Stimulated activated CD8-positive, alpha-beta memory T cell treated with anti-CD3 and anti-CD28 coated beads, Interleukin-2, amount 100 ng/mL, for 1 hour (primary cell): ENCODE measurements at places on chromosomes 6 and 20.

- no peak for DNase-seq
These were observed 15.4 kb downstream of the PNPLA1 start for GRCh38 chr6:36285187-36285671.

- no peak for DNase-seq
These were observed 43.7 kb downstream of the JAG1 start for GRCh38 chr20:10629946-10630650.

GRCh38 chr6:18343741-18344140 is 43.4 kb upstream of the RNF144B start:
- no peak for DNase-seq

DNA sequence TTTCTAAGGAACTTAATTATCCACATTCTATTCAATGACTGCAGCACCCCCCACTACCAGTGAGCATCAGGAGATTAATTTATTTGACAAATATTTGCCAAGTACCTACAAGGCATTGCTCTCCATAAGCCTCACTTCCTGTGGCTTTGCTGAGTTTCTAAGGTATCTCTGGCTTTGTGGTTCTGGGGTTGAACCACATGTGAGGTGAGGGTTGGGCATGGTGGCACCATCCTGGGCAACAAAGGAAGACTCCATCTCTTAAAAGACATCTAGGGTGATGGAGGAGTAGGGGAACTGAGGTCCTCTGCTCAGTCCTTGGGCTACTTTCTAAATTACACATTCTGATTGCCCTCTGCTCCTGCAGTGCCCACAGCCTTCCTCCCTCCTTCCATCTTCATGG is 25.5 kb upstream of the WFDC2 start:
- DNase-seq = no peak
